ENCODE measurements at places on chromosomes 11 and 22. TPM values are rescaled to one million over a fixed set of nuclear protein-coding genes. Genes with fewer than 3 reads are reported as not detected.

DNA sequence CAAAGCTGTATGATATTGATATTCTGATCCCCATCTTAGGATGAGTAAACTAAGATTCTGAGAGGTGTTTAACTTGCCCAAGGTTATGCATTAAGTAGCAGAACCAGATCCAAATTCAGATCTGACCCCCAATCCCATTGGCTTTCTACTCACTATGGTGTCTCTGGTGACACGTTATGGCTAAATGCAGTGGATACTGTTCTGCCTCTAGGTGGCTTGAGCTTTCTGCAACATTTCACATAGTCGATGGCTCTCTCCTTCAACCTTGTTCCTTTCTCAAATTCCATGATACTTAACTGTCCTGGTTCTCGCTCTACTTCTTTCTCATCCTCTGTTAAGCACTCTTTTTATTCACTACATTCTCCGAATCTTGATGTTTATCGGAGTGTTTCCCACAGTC is 9.4 kb downstream of the C11orf97 start:
- DNase-seq = no peak

GRCh38 chr11:96842731-96843130 is 452.9 kb downstream of the JRKL start:
- DNase-seq = no peak

DNA sequence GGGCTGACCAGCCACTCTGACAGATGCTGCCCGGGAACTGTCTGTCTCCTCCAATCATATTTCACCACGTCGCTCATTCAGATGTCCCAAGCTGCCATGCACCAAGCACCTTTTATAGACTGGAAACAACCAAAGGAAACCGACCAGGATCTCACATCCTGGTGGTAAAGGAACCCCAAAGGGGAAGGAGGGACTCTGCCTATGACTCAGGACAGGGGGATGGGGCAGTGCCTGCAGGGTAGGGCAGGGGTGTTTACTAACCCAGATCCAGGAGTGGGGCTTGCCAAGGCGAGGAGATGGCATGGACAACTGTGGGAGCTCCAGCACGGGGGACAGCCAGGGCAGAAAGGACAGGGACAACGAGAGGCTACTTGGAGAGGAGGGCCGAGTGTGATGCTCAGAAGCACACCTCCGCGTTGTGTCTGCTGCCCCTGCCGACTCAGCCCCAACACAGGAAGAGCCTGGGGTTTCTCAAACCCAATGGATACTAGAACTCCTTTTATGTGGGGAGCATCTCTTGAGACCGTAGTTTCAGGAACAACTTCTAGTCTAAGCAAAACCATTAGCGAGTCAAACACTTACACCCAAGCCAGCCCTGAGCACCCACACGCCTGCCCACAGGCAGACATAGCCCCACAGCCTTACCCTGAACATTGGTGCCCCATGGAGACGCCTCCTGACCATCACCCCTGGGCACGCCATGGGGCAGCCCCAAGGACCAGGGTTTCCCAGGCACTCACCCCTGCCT is 4.0 kb downstream of the PRODH start:
- DNase-seq = no peak

- DNase-seq = no peak
Measured at GRCh38 chr11:727859-728748, 19.2 kb upstream of the TALDO1 start.

DNA sequence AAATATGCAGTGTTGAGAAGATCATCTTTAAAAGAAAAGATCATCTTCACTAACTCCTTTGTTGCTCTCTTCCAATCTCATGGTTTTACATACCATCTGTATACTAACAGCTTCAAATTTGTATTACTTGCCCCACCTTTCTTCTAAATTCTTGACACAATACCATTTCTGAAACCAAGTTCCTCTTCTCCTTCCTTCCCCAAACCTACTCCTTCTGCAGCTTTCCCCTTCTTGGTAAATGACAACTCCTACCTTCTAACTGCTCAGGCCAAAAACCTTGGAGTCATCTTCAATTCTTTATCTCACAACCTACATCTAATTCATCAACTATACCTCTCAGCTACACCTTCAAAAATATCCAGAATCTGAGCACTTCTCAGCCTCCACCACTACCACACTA is 9.3 kb downstream of the PRCP start:
- DNase-seq = no peak

DNA sequence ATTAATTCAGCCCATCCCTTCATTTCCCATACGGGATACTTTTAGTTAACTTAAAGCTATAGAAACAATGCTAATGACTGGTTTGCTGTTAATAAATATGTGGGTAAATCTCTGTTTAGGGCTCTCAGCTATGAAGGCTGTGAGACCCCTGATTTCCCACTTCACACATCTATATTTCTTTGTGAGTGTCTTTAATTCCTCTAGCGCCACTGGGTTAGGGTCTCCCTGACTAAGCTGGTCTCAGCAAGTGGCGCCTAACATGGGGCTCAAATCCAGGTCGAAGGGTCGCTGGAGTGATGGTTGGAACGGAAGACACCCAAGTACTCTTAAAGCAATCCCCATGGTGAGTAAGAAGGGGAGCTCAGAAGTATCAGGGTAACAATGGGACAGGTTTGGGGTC is 14.4 kb upstream of the OOSP1 start:
- DNase-seq = no peak

- no peak for DNase-seq
Measured at GRCh38 chr11:119752345-119752871, 23.4 kb upstream of the NECTIN1 start.

DNA sequence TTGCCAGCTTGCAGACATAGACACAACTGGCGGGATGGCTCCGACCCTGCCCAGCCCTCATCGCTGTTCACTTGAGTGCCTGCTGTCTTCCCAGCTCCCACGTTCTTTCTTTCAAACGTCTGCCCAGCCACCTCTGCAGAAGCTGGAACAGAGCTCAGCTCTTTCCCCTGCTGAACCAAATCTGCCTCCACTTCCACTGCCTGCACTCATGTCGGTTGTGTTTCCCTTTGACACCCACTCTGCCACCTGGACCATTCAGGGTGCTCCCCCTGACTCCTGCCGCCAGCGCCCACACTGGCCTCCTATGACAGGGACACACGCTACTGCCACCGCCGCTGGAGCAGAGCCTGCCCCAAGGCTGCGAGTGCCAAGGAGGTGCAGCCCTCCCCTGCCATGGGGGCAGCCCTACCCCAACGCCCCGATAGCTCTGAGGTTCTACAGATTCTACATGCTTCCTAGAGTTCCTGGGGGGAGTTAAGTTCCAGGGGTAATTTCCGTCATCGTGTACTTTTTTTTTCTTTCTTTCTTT is 37.9 kb downstream of the TST start:
- DNase-seq = no peak

- DNase-seq = no peak
Measured at GRCh38 chr11:102267609-102268008, 49.7 kb upstream of the BIRC3 start.

- no peak for DNase-seq
Measured at GRCh38 chr11:131246663-131247062, 123.8 kb upstream of the NTM start.

- no peak for DNase-seq
Measured at GRCh38 chr22:19285831-19286230, 5.7 kb downstream of the CLTCL1 start.

DNA sequence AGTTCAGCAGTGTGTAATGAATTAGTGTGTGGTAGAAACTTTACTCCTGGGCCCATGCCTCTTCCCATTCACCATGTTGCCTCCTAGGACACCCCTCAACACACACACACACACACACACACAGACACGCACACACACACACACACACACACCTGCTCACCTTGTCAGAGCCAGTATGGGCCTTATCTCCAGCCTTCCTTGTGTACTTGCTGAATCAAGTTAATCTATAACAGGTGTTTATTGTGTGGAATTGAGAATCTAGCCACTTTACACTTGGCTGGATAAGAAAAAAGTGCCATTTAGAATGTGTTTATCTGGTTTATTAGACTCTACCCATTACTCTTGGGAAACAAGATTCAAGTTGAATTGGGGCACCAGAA is 14.5 kb upstream of the ZDHHC13 start:
- DNase-seq = no peak

Gene DNAL4
- 38.3 TPM for polyA plus RNA-seq

Gene NTM
- 43.9 TPM for polyA plus RNA-seq

Gene SCGB1C1
- polyA plus RNA-seq = not detected

Gene PYGM
- 3.2 TPM for polyA plus RNA-seq

Gene PGAP2
- 40.6 TPM for polyA plus RNA-seq

Gene NCR3LG1
- 1.9 TPM for polyA plus RNA-seq

Gene CHRM4
- 0.24 TPM for polyA plus RNA-seq

Gene HEPN1
- polyA plus RNA-seq = 1.1 TPM
